NCI-H1694 treated with DMSO at 0.1 percent for 48 hours (cell line): ENCODE measurements at places on chromosomes 5 and 9.
A peak's percentile ranks its signal among the peaks of the same experiment; 100 is the strongest.

DNA sequence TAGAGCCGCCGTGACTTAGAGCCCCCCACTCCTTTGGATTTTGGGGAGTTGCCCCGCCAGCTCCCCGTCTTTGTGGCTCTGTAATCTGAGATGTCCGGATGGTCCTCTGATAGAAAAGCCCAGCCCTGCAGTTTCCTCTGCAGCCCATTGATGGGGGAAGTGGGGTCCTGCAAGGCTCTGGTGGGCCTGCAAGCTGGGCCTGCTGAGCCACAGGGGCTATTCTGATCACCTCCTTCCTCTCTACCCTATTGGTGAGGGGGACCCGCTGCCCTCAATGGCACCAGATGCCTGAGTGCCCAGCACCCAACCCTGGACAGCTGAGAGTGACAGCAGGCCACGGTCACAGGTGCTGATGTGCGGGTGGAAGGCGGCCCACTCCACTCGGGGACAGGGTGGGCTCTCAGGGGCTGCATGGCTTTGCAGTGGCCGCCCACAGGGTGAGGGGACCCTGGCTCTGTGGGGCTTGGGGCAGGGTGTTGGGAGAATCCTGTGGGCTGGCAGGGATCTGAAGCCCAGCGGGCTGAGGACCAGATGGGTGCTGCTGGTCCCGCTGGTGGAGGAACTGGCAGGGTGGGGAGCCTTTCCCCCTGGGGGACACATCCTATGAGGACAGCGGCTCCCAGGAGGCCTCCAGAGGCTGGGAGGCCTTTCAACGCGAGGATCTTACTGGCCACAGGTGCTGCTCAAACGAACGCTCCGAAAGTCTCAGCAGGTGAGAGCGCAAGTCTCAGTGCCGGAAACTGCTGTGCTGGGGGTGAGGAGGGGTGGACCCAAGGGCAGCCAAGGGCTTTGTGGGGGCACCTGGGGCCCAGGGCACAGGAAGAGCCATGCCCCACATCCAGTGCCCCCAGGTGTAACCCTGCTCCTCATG, 30.0 kb upstream of the LPCAT1 start:
- no peak for DNase-seq

DNA sequence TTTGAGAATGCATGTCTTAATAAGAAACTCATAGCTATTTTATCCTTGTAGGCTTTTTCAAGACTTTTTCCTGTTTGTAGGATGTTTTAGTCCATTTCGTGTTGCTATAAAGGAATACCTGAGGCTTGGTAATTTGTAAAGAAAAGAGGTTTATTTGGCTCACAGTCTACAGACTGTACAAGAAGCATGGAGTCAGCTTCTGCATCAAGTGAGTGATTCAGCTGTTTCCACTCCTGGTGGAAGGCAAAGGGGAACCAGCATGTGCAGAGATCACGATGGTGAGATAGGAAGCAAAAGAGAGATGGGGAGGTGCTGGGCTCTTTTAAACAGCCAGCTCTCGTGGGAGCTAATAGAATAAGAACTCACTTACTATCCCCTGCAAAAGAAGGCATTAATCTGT, 177.3 kb downstream of the ALDH1A1 start:
- DNase-seq: no peak

GRCh38 chr5:121897341-121897740, 45.7 kb downstream of the FTMT start:
- DNase-seq: no peak

GRCh38 chr5:171984748-171985419, 21.6 kb downstream of the FBXW11 start:
- DNase-seq: no peak

GRCh38 chr5:170357955-170358444, 31.2 kb downstream of the KCNMB1 start:
- no peak for DNase-seq

- DNase-seq: no peak
Observed at GRCh38 chr5:77211691-77212047, 1.2 kb downstream of the PDE8B start.

DNA sequence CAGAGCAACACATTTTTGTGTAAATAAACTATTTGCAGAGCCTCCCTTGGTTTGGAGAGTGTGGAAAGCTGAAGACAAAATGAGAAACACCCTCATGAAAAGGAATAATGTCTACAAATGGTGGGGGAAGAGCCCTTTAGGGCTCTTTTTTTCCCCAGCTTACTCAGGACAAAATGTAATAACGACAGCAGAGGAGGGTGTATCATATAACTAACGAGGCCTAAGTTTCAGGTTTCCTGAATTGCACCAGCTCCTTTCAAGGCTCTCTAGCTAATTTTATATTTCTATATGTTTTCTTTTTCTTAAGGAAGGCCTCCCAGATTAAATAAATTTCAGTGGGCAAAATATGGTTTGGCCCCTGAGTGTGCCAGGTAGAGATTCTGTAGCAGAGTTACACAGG, 116.3 kb downstream of the FEM1C start:
- no peak for DNase-seq

- DNase-seq: no peak
Observed at GRCh38 chr5:143446535-143447226, 43.2 kb upstream of the NR3C1 start.

DNA sequence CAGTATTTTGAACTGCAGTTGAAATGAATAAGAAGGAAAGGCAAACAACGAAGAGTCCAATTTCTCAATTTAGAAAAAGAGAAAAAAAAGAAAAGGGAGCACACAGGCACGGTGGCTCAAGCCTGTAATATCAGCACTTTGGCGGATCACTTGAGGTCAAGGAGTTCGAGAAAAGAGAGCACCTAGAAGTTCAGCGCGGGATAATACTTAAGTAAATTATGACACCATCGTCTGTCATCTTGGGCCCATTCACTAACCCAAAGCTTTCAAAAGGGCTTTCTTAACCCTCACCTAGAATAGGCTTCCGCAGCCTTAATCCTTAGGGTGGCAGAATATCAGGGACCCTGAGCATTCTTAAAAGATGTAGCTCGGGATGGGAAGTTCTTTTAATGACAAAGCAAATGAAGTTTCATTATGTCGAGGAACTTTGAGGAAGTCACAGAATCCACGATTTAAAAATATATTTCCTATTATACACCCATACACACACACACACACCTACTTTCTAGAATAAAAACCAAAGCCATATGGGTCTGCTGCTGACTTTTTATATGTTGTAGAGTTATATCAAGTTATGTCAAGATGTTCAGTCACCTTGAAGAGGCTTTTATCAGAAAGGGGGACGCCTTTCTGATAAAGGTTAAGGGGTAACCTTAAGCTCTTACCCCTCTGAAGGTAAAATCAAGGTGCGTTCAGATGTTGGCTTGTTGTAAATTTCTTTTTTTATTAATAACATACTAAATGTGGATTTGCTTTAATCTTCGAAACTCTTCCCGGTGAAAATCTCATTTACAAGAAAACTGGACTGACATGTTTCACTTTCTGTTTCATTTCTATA, 602 bp upstream of the CD274 start:
- DNase-seq: no peak

- peak; percentile 23 for DNase-seq
Observed at GRCh38 chr9:79129865-79130480, 441.8 kb upstream of the TLE4 start.

DNA sequence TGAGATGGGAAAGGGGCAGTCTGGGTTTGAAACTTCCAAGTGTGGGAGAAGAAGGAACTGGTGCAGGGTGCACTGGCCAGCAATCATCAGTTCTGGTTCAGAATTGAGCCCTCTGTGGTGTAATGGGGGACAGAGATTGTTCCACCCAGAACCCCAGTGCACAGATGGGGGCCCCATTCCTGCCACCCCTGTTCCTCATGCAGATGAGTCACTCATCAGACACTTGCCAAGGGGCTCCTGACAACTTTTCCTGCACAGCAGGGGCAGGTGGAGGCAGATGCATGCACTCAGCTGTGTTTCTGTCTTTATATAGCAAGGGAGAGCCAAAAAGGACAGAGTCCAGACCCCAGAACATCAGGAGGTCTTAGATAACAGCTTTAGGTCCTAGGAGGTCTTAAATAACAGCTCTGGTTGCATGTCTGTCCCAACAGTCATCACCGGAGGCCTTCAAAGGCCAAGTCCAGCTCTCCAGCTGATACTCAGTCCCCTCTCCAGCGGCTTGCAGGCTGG, 252.9 kb downstream of the HSPA4 start:
- DNase-seq: no peak

DNA sequence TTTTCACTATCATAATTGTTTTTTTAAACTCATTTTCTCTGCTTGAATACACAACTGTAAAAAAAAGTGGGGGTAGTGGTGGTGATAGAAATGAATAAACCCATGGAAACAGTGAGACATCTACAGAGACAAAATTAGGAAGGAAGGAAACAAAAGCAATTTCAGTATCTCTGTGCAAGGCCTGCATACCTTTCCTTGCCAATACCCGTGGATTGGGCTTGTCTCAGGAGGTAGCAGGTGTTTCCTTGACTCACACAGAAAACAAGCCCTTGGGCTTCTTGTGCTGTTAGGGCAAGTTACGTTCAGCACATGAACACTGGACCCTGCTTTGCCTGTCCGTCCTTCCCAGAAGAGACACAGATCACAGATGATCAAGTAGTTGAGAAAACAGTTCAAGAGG, 372.2 kb downstream of the ZSWIM6 start:
- no peak for DNase-seq

- no peak for DNase-seq
Observed at GRCh38 chr5:29054282-29054681, 2015.9 kb upstream of the CDH9 start.

DNA sequence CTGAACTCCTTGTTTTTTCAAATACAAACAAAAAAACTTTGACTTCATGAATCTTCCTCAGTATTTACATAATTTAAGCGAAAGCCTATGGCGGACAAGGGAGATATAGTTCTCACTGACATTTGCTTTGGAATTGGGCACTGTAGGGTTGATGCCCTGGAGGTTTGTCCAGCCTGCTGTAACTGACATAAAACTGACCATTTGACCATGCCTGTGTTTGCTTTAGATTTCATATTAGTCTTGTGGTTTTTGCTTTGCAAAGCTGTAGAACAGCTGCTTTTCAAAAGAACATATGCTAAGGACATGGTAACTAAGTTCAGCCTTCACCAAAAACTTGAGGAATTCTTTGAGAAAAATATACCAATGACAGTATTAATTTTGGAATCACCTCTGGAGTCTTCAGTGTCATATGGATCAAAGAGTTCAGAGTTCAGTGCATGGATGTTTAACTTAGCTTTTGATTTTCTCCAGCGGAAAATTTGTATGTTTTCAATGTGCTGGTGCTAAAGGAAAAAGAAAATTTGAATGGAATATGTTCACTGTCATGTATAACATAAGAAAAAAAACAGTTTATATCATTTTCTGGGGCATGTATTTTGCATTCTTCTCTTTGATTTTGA, 1013.1 kb downstream of the NR2F1-AS1 start:
- no peak for DNase-seq

DNA sequence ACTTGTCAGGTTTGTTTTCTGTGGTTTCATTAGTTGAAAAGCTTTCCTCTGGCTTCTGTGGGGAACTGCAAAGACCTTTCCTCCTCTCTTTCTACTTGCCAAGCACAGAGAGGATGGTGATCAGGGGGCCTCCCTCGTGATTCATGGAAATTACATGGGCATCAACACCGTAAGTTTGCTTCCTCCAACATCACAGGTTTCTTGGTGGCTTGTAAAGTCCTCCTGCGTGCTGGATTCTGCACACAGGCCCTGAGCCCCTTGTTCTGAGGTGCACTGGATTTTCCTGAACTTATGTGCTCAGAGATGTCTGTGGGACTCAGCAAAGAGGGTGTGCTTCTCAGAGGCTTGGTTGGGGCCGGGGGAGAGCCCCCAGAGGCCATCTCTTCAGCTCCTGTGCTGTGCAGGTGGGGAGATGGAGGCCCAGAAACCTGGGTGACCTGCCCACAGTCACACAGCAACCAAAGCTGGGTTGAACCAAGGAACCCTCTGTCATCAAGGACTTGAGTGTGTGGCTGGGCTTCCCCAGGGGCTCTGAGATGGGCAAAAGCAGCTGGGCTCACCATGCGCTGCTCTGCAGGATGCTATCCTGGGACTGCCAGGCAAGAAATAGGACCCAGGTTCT, 36.5 kb downstream of the RGS3 start:
- DNase-seq: no peak

DNA sequence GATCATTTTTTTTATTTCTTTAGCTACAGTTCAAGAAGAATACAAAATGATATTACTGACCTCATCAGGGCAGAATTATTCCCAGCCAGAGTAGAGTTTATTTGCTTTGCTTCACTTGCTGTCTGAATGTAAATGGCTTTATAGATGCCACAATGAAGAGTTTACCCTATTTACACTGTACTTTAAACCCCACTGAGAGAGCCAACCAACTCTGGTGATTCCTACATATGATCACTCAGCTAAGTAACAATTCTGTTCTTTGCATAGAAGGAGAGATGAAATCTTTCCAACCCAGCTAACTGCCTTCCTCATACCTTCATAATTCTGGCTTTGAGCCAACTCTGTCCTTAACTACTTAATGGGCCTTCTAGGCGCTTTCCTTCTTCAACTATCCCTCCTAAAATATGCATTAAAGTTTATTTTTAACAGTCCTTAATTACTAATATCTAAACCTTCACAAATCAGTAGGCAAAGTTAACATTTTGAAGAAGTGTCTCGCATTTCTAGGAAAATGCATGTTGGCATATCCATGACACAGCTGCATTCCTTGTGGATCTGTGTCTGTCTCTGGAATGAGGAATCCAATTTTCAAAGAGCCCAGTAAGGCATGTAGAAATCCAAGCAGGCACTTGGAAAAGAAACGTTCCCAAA, 284.8 kb upstream of the GRAMD2B start:
- no peak for DNase-seq

GRCh38 chr9:118038713-118039112, 334.5 kb downstream of the TLR4 start:
- no peak for DNase-seq

DNA sequence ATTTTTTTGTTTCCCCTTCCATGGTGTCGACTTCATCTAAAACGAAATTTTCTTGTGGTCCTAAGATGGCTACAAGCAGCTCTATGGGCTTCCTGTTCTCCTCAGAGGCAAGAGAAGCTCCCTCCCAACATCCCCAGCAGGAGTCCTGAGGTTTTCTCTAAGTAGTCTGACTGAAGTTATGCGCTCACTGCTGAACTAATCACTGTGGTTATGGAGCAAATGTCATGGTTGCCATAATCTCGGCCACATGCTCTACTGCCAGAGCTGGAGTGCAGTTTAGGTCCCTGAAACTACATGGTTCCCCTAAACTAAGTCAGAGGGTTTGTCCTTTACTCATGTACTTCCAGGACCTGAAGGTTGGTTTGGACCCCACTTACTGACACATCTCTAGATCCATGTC, 68.0 kb upstream of the MAMDC2 start:
- no peak for DNase-seq

DNA sequence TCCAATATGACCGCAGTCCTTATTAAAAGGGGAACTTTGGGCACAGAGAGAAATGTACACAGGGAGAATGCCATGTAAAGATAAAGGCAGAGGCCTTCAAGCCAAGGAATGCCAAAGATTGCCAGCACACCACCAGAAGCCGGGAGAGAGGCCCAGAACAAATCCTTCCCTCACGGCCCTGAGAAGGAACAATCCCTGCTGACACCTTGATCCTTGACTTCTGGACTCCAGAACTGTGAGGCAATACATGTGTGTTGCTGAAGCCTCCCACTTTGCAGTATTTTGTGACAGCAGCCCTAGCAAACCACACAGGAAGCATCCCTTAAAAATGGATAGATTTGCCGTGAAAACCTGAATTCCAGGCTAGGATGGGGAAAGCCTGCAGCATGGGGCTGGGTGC, 80.0 kb downstream of the MAMDC2 start:
- no peak for DNase-seq

- DNase-seq: no peak
Observed at GRCh38 chr5:55855509-55855908, 4.4 kb downstream of the IL31RA start.
